ENCODE measurements at places on chromosomes 11 and 22.

- no peak for DNase-seq
These were observed 223.8 kb downstream of the LRRC4C start for GRCh38 chr11:41235668-41236067.

GRCh38 chr11:28713850-28714249 lies 605.7 kb downstream of the METTL15 start:
- DNase-seq, result no peak

- DNase-seq, result no peak
These were observed 7.3 kb upstream of the PKNOX2 start for GRCh38 chr11:125157118-125157733.

DNA sequence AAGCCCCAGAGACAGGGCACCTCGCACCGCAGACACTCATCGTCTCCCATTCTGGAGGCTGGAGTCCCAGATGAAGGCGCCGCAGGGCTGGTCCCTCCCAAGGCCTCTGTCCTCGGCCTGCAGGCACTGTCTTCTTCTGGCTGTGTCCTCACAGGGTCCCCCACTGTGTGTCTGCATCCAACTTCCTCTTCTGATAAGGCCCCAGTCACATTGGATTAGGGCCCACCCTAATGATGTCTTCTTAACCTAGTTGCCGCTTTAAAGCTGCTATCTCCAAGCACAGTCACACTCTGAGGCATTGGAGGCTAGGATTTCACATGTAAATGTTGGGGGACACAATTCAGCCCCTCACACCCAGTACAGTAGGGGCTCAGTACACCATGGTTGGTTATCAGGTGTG lies 48.9 kb downstream of the DHCR7 start:
- no peak for DNase-seq

GRCh38 chr11:71266114-71266833 lies 13.9 kb upstream of the SHANK2 start:
- no peak for DNase-seq

DNA sequence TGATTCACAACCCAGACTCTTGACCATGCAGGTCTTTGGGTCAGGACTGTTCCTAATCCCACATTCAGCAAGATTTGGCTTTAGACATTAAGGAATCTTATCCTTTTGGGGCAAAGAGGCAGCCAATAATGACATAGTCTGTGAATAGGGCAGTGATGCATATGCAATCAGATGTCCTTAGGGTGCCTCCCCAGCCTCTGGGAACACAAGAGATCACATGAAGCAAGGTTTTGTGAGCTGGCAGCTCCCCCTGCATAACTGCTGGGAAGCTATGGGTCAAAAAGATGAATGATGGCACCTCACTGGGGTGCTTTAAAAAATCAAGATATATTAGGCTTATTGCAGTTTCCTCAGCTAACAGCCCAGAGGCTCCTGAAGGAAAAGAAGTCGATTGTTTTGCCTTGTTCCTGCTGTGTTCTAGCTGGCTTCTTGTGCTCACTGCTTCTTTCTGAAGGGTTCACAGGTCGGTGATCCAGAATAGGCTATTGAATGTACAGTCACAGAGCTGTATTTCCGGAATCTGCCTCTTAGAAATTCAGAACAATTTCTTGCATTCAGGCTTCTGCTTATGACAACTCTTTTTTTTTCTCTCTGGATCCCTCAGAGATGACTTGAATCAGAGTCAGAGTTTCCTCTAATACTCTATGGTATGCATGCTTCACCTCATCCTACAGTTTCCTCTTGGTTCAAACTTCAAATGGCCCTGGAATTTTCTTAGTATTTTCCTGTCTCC lies 31.7 kb downstream of the INSC start:
- DNase-seq, result no peak

All from KBM-7 (cell line).